ENCODE measurements at places on chromosomes 7 and 10.

DNA sequence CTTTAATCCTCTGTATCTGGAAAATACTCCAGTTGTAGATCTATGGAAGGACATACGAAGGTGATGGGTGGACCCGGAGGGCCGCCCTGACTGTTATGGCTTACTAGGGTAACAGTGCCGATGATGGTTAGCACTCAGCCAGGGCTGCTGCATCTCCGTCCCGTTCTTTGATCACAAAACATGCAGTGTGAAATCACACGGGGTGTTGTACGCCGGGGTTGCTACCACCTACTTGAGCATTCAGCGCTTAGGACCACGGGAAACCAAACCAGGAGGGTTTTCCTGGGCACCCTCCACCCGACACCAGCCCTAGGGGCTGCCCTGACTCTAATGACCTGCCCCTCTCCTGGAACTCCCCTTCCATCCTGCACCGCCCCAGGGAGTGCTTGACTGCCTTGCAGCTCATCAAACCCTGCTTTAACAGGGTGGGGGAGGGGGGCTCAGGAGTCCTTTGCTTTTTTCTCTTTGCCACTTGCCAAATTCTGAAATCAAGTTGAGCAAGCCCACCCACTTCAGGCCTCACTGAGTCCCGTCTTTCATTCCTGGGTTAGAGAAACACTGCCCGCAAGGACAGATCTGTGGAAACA is 20.4 kb downstream of the ZNF775 start:
- peak; percentile 26 for DNase-seq

DNA sequence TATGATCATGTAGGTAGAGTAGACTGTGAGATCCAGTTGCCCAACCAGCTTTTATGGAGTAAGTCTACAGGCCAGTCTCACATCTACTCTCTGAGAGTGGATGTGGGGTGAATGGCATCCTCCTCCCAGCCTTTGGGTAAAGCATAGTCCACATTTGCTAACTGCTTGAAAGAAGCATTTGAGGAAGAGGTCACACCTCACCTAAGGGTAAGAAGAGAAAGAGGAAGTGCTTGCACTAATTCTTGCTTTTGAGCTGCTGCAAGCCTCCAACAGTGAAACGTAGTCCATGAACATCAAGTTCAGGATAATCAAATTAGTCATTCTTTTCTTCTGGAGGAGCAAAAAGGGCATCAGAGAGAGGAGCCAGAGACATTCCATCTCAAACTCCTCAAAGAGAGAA is 93.9 kb upstream of the AGR3 start:
- DNase-seq, result no peak

DNA sequence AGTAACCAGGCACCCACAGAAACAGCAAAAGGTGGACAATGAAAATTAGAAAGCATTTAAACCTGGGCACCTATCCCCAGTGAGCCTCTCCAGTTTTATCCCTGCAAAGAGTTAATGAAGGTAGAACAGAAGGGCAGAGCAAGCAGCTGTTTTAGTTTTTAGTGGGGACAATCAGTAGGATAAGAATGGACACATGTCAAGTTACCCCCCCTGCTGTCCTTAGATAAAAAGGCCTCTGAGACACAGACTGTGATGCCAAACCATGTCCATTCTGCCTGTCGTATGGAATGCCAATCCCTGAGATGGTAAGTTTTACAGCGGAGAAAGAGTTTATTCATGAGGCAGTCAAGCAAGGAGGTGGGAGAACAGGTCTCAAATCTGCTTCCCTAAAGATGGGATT is 162.6 kb upstream of the AGR3 start:
- no peak for DNase-seq

- DNase-seq, result no peak
These were observed 45.9 kb downstream of the CREM start for GRCh38 chr10:35172574-35172973.

DNA sequence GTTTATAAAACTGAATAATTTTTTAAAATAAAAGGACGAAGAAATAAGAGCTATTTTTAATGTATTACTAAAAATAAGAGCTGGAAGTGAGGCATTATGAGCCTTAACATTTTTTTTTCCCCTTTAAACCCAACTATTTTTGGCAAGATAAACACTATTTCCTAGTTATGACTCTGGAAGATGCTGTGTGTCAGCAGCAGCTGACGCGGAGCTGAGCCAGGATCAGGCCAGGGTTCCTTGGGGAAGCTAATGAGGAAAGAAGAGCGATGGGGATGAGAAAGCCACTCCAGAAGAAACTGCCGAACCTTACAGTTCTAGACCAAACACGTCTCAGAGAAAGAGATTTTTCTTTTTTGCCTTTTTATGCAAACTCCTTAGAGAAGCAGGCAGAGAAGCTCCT is 85.9 kb downstream of the USP6NL start:
- DNase-seq, result no peak

All from naive thymus-derived CD8-positive, alpha-beta T cell (primary cell).